SK-N-SH (cell line): ENCODE measurements at places on chromosomes 4 and X. TPM values are rescaled to one million over a fixed set of nuclear protein-coding genes. Genes with fewer than 3 reads are reported as not detected.

MAMLD1 gene
- polyA plus RNA-seq, result 2.9 and 4.4 TPM in 2 replicates

GNL3L gene
- 16.3 and 19.4 TPM in 2 replicates for polyA plus RNA-seq

USP26 gene
- polyA plus RNA-seq, result not detected in 2 replicates

EFHC2 gene
- polyA plus RNA-seq, result 0.03 TPM in 2 replicates

OCRL gene
- 18.6 and 23.3 TPM in 2 replicates for polyA plus RNA-seq

RHOH gene
- not detected in 2 replicates for polyA plus RNA-seq

SCML1 gene
- polyA plus RNA-seq, result 10.7 and 15.7 TPM in 2 replicates

CEP135 gene
- polyA plus RNA-seq, result 1.6 and 2.4 TPM in 2 replicates

PPARGC1A gene
- 0.06 and 0.07 TPM in 2 replicates for polyA plus RNA-seq

DNA sequence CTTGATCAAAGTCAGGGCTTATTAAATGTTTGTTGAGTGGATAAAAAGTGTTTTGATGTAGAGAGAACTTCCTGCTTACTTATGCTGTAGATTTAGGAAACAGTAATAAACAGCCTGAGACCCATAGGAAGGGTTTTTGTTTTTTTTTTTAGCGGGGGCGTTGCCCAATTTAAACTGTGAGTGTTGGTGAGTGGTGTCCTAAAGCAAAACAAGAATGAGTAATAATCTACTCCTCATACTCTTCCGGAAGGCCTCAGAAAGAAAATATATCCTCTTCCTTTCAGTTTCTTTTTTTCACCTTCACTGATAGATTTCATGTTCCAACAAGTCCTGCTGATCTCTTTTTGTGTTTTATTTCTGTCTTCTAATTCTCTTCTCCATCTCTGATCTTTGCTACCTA, 104.4 kb upstream of the SCML1 start:
- DNase-seq, result no peak

DNA sequence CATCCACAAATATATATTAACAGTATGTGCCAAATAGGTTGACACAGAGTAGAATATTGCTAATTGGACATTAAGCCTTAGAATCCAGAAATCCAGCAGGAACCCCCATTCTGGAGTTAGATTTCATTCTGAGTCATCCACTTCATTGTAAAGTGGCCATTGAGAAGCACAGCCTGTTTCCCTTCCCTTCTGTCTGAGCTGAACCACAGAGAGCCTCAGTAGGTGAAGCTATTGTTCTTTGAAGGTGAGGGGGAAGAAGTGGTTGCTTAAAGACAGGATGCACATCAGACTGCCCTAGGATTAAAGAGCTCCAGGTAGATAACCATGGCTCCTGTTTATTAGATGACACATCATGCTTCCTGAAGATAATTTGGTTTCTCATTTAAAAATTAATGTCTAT, 30.6 kb upstream of the MCF2 start:
- no peak for DNase-seq

DNA sequence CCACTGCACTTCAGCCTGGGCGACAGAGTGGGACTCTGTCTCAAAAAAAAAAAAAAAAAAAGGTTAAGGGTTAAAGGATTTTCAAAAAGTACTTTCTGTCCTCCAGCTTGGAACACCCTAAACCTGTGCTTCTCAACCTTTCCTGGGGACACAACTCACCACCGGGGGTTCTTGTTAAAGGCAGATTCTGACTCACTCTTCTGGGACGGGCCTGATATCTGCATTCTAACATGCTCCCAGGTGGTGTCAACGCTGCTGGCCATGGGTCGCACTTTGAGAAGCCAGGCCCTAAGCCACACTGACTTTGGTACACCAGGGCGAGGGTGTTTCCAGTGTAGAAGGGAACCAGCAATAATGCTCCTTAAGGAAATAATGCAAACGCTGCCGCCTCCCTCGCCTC, 46.1 kb downstream of the AFAP1 start:
- no peak for DNase-seq

- DNase-seq, result no peak
Observed at GRCh38 chr4:18816228-18816895, 794.8 kb upstream of the LCORL start.

DNA sequence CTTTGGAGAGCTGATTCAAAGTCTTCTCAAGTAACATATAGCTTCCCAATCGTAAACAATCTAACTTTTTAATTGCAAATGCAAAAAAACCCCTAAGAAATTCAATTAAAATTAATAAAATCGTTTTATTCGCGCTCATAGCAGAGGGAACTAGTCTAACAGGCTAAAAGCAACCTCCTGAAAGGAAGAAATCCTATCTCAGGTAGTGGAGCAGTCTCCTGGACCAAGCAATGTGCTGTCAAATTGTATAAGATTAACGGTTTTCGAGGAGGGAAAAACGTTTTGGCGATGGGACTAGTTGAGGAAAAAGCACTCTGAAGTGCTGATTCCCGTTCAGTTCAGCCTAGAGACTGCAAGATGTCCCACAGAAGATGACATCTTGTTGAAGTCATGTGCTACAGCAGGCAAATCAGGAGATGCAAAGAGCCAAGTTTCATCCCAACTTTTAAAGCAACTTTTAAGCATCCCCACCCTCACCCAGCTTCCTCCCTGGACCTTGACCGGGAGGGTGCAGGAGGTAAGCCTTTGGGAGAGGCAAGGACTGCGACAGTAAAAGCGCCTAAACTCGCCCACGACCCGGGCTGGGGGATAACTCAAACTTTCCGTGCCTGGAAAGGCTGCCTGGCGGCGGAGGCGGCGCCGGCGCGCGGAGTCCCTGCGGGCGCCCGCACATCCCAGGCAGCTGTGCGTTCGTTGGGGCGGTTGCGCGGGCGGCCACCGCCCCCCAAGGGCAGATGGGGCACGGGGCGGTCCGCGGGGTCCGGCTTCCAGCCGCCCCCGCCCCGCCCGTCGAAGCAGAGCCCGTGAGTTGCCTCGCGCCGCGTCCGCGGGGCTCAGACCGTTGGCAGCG, 784 bp downstream of the MAP7D3 start:
- no peak for DNase-seq

DNA sequence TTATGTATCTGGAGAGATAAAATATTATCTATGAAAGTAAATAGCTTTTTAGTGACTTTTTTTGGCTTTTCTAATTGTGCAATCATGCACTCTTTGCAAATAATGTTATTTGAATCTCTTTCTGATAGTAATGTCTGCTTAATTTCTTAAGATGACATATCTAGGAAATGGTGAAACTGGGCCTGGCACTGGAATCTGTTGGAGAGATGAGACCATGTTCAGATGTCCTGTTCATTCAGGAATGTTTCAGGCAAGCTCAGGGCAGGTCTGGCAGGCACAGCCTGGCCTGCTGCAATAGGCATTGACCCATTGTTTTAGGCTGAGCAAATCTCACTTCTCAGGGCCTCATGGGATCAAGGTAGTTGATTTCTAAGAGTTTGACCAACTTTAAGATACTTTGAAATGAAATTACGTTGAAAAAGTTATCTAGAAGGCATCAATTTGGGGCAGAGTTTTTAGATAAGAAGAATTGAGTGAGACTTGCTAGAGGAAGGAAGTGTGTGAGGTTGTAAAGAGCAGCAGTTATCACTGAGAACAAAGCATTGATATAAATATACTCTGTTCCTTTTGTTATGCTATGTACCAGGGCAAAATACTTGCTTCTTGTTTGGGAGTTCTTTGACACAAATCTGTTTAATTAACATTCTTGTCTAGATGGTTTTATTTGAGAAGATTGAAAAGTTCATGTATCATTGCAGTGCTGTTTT, 133.0 kb upstream of the LEF1 start:
- DNase-seq, result no peak

DNA sequence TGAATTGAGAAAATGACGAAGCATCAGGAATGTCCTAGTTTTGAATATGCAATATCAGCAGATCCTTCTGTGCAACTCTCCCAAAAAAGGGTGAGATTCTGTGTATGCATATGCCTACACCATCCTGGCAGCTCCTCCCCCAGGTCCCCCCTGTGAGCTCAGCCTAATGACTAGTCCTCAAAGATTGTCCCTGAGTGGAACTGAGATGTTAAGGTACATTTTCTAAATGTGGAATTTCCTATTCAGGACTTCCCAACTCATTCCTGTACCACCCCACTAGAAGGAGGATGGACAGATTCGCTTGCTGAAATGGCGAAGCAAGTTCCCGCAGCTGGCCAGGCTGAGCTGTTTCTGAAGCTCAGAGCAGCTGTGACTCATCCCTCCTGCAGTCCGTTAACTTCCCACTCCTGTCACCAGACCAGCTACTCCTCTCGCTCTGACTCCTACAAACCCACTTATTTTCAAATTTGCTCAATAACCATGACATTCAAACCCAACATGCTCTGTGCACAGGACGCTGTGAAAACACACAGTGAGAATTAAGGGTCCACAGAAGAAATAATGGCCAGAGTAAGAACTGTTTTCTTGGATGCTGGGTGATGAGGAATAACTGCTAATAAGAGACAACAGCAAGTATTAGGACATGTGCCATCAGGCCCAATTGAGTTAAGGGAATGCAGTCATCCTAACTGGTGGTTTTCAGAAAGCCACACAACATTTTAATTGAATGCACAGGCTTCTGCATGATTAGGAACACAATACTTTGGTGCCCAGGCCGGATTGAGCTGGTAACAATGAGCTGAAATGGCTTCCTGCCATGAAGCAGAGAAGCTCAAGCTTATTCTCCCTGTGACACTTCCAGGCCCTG, 40.0 kb upstream of the IRF2 start:
- DNase-seq, result peak; percentile 35

- no peak for DNase-seq
Observed at GRCh38 chr4:3482707-3483106, 19.6 kb downstream of the DOK7 start.

- DNase-seq, result no peak
Observed at GRCh38 chr4:136939781-136940180, 592.5 kb downstream of the PCDH18 start.

DNA sequence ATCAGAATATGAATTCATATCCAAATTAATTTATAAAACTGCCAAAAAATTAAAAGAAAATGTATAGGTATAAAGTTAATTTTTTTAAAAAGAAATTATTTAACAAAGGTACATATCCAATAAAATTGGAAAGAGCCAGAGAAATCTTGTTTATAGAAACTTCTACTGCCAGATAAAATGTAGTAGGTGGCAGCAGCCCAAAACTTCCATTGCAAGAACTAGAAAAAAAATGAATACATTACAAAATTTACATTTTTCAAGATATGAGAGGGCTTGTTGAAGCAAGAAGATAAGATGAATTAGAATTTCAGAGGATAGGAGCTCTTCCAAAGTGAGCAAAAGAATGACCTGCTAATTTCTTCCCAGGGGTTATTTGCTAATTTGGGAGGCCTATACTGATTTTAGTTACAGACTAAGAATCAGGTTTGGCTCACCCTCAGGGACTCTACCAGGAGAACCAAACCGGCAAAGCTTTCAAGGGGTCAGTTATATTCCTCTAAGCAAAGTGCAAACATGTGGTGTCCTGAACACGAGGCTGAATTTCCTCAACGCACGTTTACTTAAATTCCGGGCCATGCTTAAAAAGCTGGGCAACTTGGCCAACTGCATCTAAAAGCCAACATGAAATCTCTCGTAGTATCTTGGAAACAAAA, 17.5 kb downstream of the ANKRD50 start:
- no peak for DNase-seq

- DNase-seq, result no peak
Observed at GRCh38 chr4:85715991-85716737, 241.2 kb downstream of the ARHGAP24 start.

DNA sequence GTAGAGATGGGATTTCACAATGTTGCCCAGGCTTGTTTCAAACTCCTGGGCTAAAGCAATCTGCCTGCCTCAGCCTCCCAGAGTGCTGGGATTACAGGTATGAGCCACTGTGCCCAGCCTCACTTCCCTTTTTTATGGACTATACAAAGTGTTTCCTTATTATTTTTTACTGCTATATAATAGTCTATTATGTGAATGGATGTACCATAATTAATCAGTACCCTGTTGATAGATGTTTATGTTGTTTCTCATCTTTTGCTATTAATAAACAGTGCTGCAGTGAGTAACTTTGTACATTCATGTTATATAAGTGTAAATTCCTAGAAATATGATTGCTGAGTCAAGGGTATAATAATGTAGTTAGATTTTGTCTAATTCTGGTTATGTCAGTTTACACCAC, 35.8 kb upstream of the LARP1B start:
- DNase-seq, result no peak

DNA sequence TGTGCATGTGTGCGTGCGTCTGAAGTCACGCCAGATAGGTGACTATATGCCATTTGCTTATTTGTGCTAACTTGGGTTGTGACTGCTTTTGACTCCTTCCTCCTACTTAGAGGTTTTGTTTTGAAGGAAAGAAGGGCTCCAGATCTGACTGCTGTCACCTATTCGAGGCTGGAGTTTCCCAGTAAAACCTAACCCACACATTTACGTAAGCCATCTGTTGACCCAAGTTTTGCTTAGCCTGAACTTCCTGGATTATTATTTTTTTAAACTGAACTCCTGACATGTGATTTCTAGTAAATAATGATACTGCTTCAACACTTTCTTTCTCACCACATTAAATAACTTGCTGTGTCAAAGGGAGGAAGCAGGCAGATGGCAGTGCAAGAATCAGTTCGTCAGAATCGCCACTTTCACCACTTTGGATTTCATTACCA, 41.5 kb downstream of the DTHD1 start:
- DNase-seq, result no peak

GRCh38 chr4:47368211-47368610, 95.3 kb downstream of the COMMD8 start:
- DNase-seq, result no peak

DNA sequence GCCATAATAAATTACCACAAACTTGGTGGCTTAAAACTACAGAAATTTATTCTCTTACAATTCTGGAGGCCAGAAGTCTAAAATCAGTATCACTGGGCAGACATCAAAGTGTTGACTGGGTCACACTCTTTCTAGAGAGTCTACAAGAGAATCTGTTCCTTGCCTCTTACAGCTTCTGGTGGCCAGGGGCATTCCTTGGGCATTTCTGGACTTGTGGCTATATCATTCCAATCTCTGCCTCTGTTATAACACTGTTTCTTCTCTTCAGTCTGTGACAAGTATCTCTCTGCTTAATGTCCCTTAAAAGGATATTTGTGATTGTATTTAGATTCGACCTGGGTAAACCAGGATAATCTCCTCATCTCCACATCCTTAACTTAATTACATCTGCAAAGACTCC, 207.3 kb upstream of the DCAF8L1 start:
- DNase-seq, result no peak

- peak; percentile 42 for DNase-seq
Observed at GRCh38 chr4:94595880-94596483, 144.2 kb downstream of the PDLIM5 start.

DNA sequence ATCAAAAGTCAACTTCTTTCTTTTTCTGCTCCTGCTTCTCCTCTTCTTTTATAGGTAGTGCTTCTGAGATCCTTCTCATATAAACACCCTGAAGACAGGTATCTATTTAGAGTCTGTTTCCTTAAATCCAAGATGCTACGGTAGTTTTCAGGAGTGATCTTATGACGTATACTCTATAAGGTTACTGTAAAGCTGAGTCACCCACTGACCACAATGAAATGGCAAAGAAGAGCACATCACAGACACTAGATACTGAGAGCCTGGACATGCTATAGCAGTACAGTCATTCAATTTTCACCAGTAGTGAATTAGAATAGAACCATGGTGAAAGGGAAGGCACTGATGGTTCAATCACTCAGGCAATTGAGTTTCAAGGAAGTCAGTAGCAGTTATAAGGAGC, 412.5 kb downstream of the ADAM29 start:
- DNase-seq, result no peak

GRCh38 chrX:71541210-71542022, 8.5 kb downstream of the OGT start:
- no peak for DNase-seq
